ENCODE measurements at places on chromosomes 1 and 21.

- DNase-seq = no peak
Measured at GRCh38 chr1:18088077-18088594, 19.5 kb upstream of the IGSF21 start.

- DNase-seq = no peak
Measured at GRCh38 chr21:26171258-26172100, 909 bp upstream of the APP start.

DNA sequence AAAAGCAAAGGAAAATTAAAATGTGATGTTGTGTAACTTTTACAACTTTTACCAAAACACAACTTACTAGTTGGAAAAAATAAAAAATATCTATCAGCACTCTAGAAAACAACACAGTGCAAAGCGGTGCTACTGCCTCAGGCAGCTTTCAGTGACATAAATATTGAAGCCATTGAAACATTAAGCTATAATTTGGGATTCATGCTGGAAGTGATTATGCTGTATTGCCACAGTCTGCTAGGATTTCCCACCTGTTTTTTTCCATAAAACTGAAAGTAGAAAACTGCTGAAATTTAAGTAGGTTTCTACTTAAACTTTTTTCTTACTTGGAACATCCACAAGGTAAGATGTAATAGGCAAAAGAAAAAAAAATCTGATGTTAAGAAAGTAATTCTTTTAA lies 674.4 kb downstream of the KCNT2 start:
- no peak for DNase-seq

- DNase-seq = no peak
Measured at GRCh38 chr1:8370905-8371315, 53.0 kb downstream of the SLC45A1 start.

GRCh38 chr1:90902672-90903071 lies 119.2 kb downstream of the ZNF644 start:
- DNase-seq = no peak

DNA sequence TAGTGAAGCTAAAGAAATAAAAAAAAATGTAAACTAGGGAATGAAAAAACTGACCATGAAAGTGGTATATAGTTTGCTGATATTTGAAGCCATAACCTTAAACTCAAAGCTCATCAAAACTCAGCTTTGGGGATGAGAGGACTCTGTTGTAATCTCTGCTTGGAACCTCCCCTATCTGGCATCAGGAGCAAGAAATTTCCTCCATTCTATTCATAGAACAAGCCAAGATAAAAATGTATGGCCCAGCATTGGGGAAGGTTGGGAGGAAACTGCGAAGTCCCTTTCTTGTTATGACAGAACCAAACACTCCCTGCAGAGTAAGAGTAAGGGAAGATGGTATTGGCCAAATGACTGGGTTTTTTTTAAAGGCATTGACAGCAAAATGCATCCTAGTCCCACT lies 35.6 kb downstream of the MCOLN2 start:
- DNase-seq = no peak

- DNase-seq = peak; percentile 14
Measured at GRCh38 chr1:248622570-248623001, 12.3 kb downstream of the OR2T11 start.

DNA sequence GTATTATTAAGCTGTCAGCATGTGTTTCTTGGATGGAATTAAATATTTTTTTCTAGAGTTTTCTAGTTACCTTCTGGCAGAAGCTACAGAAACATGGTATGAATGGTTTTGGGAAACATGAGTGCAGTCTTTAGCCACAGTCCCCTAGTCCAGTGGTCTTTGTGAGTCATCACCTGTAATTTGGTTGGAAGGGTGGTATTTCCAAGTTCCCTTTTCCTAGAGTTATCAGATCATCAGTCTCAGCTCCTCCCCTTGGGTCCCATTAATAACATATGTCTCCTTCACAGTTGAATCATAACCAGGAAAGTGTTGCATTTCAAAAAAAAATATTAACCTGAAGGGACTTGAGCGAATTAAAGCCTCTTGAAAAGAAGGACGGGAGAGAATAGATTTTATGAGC lies 27.0 kb downstream of the ELAVL4 start:
- no peak for DNase-seq

GRCh38 chr1:159040206-159040605 lies 30.5 kb downstream of the IFI16 start:
- no peak for DNase-seq

DNA sequence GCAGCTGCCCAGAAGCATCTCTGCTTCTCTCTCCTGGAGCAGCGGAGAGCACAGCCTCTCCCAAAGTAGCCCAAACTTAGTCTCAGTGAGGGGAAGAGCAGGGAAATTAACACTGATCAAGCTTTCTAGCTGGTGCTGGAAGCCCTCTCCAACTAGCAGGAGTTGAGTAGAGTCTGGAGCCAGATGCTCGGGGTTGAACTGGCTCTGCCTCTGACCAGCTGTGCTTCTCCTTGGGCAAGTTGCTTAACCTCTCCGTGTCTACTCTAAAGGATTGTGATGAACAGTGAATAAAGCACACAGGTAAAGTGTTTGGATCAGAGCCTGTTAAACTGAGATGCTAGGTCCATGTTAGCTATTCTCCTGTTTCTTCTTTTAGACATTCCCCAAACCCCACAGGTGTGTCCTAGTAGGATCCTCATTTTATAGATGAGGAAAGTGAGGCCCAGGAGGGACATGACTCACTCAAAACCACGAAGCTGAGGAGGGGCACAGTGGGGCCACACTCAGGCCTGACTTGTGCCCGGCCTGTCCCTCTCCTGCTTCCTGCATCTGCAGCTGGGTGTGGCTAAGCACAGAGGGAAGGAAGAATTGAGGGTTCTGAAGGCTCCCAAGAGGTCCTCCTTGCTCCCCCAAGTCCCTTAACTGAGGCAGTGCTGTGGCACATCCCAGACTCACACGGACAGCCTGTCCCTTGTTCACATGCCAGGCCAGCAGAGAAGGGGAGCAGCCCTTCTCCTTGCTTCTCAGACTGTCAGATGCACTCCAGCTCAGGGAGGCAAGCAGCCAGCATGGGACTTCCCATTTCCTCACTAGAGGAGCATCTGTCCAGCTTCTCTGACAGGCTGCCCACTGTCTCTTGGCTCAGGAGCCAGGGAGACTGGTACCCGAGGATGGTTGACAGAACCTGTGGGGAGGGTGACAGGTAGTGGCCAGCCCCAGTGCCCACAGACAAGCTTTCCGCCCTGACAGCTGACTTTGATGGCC lies 152.0 kb upstream of the IGSF21 start:
- no peak for DNase-seq

GRCh38 chr1:16402742-16403141 lies 34.5 kb downstream of the SPATA21 start:
- DNase-seq = no peak

GRCh38 chr21:21751286-21751685 lies 753.1 kb downstream of the NCAM2 start:
- no peak for DNase-seq

DNA sequence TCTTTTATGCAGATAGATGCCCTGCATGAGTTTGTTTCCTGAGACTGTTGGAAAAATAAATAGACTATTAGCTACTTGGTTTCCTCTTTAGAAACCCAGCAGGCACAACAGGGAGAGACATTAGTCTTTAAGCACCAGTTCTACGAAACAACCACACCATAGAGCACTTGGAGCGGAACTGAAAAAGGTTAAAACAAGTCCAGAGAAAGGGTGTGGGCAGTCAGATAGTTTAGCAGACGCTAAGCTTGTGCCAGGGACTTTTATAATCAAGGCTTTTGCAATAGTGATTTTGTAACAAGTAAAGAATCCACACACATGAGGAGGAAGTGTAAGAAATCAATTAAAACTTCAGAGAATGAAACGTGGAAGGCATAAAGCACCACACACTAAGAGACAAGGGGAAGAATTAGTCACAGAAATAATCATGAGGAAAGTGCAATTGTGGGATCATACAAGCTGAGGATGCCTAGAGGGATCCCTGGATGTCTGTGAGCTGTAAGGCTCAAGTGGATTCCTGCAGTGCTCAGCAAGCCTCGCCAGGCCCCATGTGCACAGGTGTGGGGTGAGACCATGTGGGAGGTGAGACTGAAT lies 37.8 kb upstream of the TLR5 start:
- DNase-seq = no peak

- DNase-seq = no peak
Measured at GRCh38 chr1:208825300-208825699, 581.1 kb upstream of the PLXNA2 start.

GRCh38 chr1:40782371-40782956 lies 1.1 kb upstream of the KCNQ4 start:
- no peak for DNase-seq

DNA sequence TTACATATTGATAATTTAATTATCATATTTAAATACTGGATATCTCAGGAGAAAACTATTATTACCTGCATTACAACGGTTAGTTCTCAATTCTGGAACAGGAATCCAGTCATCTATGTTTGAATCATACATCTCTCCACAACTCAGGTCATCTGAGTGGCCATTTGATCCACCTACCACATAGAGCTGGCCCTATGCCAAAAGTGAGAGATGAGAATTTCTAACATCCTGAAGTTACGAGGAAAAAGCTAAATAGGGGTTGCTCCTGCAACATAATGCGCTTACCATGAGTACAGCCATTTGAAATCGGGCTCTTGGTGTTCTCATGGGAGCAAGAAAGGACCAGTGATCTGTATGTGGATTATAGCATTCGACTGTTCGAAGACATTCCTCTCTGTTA lies 16.9 kb downstream of the IVNS1ABP start:
- DNase-seq = no peak

DNA sequence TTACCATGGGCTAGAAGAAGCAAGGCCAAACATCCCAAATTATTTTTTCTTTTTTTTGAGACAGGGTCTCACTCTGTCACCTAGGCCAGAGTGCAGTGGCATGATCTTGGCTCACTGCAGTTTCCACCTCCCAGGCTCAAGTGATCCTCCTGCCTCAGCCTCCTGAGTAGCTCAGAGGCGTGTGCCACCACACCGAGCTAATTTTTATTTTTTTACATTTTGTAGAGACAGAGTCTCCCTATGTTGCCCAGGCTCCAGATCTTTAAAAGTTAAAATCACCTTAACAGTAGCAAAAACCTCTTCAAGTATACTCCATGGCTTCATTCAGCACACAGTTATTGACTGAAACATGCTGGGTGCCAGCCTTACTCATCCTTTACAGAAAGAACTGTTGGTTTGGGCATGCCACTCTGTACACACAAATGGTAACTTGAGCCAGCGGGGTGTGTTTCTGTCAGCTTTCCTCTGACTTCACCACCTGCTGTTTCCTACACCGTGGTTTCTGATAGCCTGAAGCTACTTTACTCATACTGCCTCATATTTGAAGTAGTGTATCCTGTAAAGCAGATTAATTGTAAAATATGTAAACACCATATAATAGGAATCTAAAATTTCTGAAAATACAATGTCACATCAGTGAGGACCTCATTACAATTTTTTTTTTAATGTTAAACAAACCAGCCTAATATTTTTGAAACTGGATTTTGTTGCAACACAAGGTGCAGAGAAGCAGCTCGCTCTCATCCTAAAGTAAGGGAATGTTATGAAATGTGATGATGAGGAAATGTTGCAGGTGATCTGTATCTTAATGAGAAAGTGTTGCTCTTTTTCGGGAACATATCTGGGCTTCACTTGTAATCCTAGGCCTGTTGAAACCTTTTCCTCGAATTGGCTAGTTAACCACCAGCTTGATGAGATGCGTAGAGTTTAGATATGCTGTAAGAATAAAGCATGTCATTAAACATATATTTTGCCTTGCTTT lies 113.9 kb downstream of the ATP5PO start:
- no peak for DNase-seq

- no peak for DNase-seq
Measured at GRCh38 chr21:28754862-28755261, 237.8 kb downstream of the LTN1 start.

GRCh38 chr1:1183221-1183747 lies 9.6 kb downstream of the TTLL10 start:
- no peak for DNase-seq

DNA sequence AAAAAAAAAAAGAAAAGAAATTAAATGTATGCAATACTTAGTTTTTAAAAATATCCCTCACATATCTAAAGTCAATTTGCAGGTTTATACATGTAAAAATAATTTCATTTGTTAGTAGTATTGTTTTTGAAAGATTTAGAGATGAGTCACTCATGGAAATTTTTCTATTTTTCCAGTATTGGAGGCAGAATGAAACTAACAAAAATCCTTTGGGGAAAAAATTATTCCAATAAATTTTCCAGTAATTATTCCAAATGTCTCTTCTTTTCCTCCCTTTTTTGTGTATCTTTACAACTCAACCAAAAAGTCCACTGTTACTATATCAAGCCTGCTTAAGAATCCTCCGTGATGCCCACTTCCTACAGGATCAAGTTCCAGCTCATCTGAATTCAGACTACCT lies 29.9 kb downstream of the MPZL1 start:
- DNase-seq = no peak

GRCh38 chr1:154774175-154774855 lies 95.8 kb downstream of the KCNN3 start:
- DNase-seq = no peak

GRCh38 chr1:7470904-7471638 lies 300.0 kb upstream of the VAMP3 start:
- DNase-seq = no peak

- no peak for DNase-seq
Measured at GRCh38 chr1:221829327-221830015, 87.6 kb upstream of the DUSP10 start.

GRCh38 chr1:156081917-156082308 lies 352 bp downstream of the MEX3A start:
- DNase-seq = no peak

DNA sequence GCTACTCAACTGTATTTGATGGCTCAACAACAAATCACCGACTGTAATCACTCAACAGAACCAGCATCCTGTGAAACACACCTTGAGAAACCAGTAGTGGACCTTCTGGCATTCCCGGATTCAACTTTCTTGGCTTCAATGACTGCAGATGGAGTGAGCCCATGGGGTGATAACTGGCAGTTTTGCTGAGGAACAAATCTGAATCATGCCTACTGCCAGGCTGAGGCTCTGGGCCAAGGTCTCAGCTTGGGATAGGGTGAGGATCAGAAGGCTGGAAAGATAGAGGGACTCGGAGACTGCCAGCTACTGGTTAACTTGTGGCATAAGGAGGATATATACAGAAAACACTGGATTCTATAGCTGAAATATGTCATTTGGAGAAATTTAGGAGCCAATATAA lies 63.5 kb upstream of the DIRAS3 start:
- no peak for DNase-seq

GRCh38 chr1:168688644-168689326 lies 40.2 kb downstream of the DPT start:
- no peak for DNase-seq

DNA sequence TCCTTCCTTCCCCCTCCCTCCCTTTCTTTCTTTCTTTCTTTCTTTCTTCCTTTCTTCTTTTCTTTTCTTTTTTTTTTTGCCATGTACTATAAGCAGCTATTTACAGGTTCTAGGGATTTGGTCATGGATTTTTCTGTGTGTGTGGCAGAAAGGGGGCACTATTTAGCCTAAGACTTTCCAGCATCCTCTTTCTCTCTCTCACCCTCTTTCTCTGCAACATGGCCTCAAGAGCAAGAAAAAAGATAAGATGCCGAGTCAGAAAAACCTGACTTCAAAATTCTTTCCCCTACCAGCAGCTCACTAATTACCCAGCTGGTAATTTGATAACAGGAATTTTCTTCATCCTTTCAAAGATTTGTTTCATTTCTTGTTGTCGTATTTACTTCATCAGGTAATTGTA lies 458.3 kb upstream of the ADAMTS5 start:
- DNase-seq = no peak

GRCh38 chr1:110192541-110192940 lies 17.6 kb upstream of the KCNC4 start:
- no peak for DNase-seq

All from hematopoietic multipotent progenitor cell (in vitro differentiated cells).